ENCODE measurements at places on chromosomes 12 and 14.

GRCh38 chr14:44412858-44413569 is 94.1 kb downstream of the FSCB start:
- H3K4me1 ChIP-seq = no peaks in the 10 kb centered on the region
- no peaks in the 10 kb centered on the region for H3K36me3 ChIP-seq
- no peaks in the 10 kb centered on the region for H3K27me3 ChIP-seq
- no peak overlapping the region for H3K4me3 ChIP-seq
- H3K27ac ChIP-seq = no peak overlapping the region

- no peaks in the 10 kb centered on the region for H3K4me1 ChIP-seq
- DNase-seq = no peak
- peaks cover 5% of the 10 kb centered on the region for H3K27me3 ChIP-seq
Observed at GRCh38 chr14:77203611-77204458, 22.2 kb downstream of the TMEM63C start.

DNA sequence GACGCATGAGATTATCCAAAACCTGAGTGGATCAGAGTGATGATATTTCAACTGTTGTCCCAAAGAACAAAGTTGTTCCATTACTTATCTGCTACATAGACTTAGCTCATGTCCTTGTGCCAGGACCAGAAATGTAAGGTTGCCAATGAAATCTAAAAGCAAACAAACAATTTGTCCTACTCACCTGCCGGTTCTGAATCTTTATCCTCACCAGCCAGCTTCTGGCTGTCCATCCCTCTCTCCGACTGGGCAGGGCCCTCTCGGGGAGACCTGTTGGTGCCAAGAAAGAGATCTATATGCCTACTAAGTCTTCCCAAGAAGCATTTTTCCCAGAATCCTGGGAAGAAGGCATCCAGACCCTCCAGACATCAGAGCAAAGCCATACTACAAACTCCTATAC is 5.5 kb downstream of the KMT2D start:
- H3K27ac ChIP-seq = no peak overlapping the region
- no peak for DNase-seq
- no peaks in the 10 kb centered on the region for H3K27me3 ChIP-seq
- peaks cover 43% of the 10 kb centered on the region for H3K4me1 ChIP-seq
- H3K36me3 ChIP-seq = peaks cover 27% of the 10 kb centered on the region

DNA sequence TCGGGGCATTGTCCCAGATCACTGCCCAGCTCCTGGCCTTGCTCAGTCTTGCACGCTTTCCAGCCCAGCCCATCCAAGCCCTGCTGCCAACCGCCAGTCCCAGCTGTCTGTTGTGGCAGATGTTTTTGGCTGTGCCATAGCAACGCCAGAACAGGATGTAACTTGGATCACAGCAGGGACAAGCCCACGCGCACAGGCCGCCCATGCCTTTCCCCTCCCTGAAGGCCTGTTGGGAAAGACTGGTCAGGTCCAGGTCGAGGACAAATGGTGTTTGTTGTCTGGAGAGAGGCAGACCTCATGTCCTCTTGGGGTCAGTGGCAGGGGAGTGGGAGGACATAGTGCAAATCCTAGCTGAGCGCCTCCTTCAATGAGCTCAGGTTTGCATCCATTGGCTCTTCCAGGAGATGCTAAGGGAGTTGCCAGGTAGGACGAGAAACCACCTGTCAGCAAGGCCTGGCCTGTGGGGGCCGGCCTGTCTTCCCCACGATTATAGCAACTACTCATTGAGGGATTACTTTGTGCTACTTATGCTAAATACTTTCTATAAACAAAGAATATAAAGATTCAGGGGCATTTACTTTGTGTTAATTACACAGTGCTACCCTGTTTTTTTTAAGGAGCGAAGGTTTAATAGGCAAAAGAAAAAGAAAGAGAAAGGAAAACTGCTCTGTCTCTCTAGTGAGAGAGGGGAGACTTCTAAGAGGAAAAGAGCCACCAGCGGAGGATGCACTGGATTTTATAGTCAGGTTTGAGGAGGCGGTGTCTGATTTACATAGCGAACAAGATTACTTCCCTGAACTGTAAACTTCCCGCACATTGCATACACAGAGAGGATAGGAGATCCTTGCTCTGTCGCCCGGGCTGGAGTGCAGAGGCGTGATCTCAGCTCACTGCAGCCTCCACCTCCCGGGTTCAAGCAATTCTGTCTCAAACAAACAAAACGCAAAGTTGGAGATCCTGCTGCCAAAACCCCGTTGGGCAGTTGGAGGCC is 42.8 kb upstream of the CORO1C start:
- H3K27ac ChIP-seq = no peak overlapping the region
- peaks cover 3% of the 10 kb centered on the region for H3K27me3 ChIP-seq
- no peaks in the 10 kb centered on the region for H3K36me3 ChIP-seq

GRCh38 chr12:63362791-63363190 is 211.8 kb upstream of the AVPR1A start:
- no peak overlapping the region for H3K27ac ChIP-seq
- no peak overlapping the region for H3K4me3 ChIP-seq
- no peak for DNase-seq
- H3K4me1 ChIP-seq = no peaks in the 10 kb centered on the region
- H3K27me3 ChIP-seq = no peaks in the 10 kb centered on the region

- no peak for DNase-seq
- peaks cover 8% of the 10 kb centered on the region for H3K27me3 ChIP-seq
- H3K4me1 ChIP-seq = no peaks in the 10 kb centered on the region
- no peak overlapping the region for H3K4me3 ChIP-seq
- no peak overlapping the region for H3K27ac ChIP-seq
- no peaks in the 10 kb centered on the region for H3K36me3 ChIP-seq
Observed at GRCh38 chr12:16346958-16347357, 487 bp upstream of the MGST1 start.

- H3K4me1 ChIP-seq = no peaks in the 10 kb centered on the region
- H3K27ac ChIP-seq = no peak overlapping the region
- DNase-seq = no peak
- no peaks in the 10 kb centered on the region for H3K27me3 ChIP-seq
- H3K36me3 ChIP-seq = no peaks in the 10 kb centered on the region
Observed at GRCh38 chr12:66438601-66439000, 136.3 kb downstream of the HELB start.

DNA sequence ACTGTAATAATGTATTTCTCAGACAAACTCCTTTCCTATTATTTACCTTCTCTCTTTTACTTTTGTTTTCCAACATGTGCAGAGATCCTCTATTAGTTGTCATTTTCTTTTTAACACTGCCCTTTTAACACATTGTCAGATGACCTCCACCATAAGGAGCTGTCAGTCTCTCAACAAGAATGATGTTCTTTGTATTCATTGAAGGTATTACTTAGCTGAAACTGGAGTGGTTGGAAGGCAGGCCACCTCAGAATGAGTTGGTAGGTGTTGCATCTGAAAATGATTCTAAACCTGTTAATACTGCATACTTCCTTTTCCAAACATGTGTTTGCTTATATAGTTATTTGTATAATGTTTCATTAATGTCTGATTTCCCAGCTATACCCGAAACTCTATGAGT is 16.9 kb downstream of the TMEM117 start:
- H3K36me3 ChIP-seq = no peaks in the 10 kb centered on the region
- no peak for DNase-seq
- H3K27ac ChIP-seq = no peak overlapping the region
- H3K27me3 ChIP-seq = peaks cover 3% of the 10 kb centered on the region
- peaks cover 2% of the 10 kb centered on the region for H3K4me1 ChIP-seq
- H3K4me3 ChIP-seq = no peak overlapping the region

- H3K36me3 ChIP-seq = peaks cover 9% of the 10 kb centered on the region
- no peak overlapping the region for H3K4me3 ChIP-seq
- H3K27ac ChIP-seq = peak overlapping the region; percentile 22
Observed at GRCh38 chr12:52081263-52081733, 1.8 kb downstream of the SMIM41 start.

DNA sequence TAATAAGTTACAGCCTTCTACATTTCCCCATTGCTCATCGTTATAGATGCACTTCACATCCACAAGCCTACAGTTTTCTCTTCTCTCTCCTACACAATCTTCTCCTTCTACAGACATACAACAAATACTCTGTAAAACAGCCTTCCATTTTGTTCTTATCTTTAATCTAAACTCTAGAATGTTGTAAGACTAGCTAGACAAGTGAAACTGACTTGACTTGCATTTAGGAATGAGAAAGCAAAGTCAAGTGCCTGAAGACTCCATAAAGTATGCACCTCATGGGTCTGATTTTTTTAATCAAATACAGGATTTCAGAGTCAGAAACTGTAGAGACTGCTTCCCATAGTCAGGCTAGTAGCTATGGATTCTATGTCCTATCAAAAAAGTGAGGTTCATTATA is 190.3 kb downstream of the KLHL28 start:
- H3K36me3 ChIP-seq = no peaks in the 10 kb centered on the region
- no peak overlapping the region for H3K27ac ChIP-seq
- H3K4me1 ChIP-seq = no peaks in the 10 kb centered on the region
- no peak for DNase-seq

GRCh38 chr12:34298176-34298970 is 276.1 kb downstream of the ALG10 start:
- DNase-seq = no peak
- H3K36me3 ChIP-seq = no peaks in the 10 kb centered on the region
- H3K4me3 ChIP-seq = no peak overlapping the region
- H3K27me3 ChIP-seq = no peaks in the 10 kb centered on the region
- no peaks in the 10 kb centered on the region for H3K4me1 ChIP-seq

- no peak overlapping the region for H3K27ac ChIP-seq
- peaks cover 9% of the 10 kb centered on the region for H3K27me3 ChIP-seq
- H3K4me3 ChIP-seq = no peak overlapping the region
Observed at GRCh38 chr12:64911081-64911480, 86.6 kb downstream of the TBC1D30 start.

DNA sequence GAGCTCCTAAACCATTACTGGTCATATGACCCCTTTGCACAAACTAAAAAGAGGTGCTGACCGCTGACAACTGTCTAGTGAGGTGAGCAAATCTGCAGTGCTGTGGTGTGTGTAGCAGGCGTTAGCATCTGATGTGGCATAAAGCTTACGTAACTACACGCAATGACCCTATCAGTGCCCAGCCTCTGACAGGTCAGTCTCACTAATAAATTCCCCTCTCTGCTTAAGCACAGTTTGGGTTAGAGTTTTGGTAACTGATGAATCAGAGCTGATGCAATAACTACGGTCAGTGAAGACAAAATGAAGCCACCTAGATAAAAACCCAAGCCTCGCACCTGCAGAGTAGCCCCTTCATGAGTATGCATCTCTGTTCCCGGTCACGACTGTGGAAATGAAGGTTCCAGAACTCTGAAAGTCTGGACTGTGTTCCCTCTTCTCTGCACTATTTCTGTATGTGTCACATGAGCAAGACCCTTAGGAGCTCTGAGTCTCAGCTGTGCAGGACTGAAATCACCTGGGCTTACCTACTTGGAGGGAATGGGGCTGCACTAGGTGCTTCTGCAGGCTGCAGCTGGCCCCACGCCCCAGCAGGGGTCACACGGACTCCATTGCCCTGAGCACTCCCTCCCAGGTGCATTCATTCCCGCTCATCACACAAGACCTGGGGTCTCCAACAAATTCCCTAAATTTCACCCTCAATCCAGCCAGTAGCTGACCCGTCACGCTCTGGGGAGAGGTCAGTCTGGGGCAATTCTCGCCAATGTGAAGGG is 54.4 kb downstream of the RIMBP2 start:
- DNase-seq = no peak
- H3K27ac ChIP-seq = no peak overlapping the region
- no peaks in the 10 kb centered on the region for H3K36me3 ChIP-seq
- no peaks in the 10 kb centered on the region for H3K4me1 ChIP-seq

DNA sequence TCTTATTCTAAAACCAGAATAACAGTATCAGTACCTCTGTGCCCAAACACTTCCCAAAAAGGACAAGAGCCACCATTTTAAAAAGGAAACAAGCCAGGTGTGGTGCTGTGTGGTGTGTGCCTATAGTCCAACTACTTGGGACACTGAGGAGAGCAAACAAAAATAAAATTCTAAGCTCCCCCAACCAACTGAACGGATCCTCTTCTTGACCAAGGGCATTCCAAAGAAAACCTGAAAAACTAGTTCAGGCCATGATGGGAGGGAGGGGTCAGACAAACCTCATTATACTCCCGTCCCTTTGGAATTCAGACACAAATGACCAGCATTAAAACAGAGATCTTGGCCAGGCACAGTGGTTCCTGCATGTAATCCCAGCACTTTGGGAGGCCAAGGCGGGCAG is 20.5 kb downstream of the SLC11A2 start:
- H3K27ac ChIP-seq = no peak overlapping the region
- H3K36me3 ChIP-seq = peaks cover 22% of the 10 kb centered on the region
- peaks cover 11% of the 10 kb centered on the region for H3K4me1 ChIP-seq
- no peak overlapping the region for H3K4me3 ChIP-seq

DNA sequence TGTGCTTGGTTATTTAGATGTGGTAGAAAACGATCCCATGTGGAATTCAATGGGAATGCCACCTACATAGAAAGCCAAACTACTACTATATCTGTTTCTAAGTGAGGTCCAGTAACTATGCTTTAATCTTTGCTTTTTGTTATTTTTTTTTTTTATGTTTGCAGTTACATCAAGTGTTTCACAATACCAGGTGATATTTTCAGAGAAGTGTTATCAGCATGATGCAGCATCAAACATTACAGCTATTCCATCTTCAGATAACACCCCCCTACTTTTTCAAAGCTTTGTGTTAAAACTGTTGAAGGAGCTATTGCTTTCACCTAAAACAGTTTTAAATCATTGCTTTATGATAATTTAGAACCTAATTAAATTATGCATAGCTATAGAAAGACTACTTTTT is 163.8 kb upstream of the SLC16A7 start:
- DNase-seq = no peak
- H3K27ac ChIP-seq = no peak overlapping the region
- H3K4me1 ChIP-seq = no peaks in the 10 kb centered on the region
- no peak overlapping the region for H3K4me3 ChIP-seq

- H3K27me3 ChIP-seq = peaks cover 3% of the 10 kb centered on the region
- DNase-seq = peak; percentile 79
Observed at GRCh38 chr14:102554821-102555819, 37.3 kb upstream of the RCOR1 start.

GRCh38 chr14:73058922-73059673 is 764 bp downstream of the RBM25 start:
- no peak overlapping the region for H3K4me3 ChIP-seq
- H3K27me3 ChIP-seq = no peaks in the 10 kb centered on the region
- H3K36me3 ChIP-seq = peaks cover 11% of the 10 kb centered on the region
- peaks cover 27% of the 10 kb centered on the region for H3K4me1 ChIP-seq

All from activated naive CD8-positive, alpha-beta T cell treated with anti-CD3 and anti-CD28 coated beads, Interleukin-2, amount 10 ng/mL, durations not matched to agents 7 days and 5 days (primary cell).